Amniotic stem cell (primary cell): ENCODE measurements at places on chromosomes 7 and 10.
A peak's percentile ranks its signal among the peaks of the same experiment; 100 is the strongest.

- no peak for DNase-seq
Measured at GRCh38 chr7:24882989-24883621, 96.9 kb downstream of the OSBPL3 start.

DNA sequence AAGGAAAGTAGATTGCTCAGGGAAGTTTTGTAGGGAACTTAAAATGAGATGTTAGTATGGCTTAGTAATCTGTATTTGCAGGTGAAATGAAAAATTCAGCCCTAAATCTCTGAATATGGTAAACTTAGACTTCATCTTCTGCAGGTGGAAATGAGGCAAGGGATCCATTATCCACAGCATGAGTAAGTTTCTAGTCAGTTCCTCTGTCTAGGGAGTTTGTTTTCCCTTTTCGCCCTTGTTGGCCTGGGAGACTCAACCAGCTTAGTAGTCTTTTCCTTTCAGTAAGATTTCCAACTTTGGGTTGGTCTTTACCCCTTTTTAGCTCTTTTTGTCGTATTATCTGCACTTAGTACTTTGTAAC is 65.6 kb downstream of the ZEB1 start:
- no peak for DNase-seq

DNA sequence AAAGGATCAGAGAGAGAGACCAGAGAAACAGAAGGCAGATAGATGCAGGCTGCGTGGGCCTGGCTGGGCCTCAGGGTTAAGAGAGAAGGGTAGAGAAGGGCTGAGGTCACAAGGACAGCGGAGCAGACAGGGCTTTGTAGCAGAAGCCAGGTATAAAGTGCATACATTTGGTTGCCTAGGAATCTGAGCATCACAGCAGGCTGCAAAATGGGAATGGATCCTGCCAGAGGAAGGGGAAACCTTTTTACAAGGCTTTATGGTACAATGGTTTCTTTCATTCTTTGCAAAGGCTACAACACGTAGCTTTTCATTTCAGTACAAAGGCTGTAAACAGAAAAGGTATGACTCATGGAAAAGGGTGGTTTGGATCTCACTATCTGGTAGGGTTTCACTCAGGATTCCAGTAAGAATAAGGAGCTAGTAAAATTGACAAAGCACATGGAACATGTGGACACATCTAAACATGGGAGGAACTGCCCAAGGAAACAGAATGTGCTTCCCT is 275.1 kb downstream of the DOCK4 start:
- no peak for DNase-seq

DNA sequence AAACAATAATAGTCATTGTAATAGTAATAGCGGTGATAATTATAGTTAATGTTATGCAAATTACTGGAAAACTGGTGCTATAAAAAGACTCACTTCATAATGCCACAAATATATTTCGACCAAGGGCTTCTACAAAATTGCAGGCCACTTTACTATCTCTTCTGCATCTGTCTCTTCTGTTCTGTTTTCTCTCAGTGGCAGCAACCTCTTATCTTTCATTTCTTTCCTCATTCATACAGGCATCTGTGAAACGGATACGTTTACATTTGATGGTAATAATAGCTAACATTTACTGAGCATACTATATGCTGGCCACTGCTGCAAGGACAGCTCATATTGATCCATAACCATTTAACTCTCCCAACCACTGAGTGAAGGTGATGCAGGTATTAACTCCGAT is 537.4 kb upstream of the PFKP start:
- no peak for DNase-seq

DNA sequence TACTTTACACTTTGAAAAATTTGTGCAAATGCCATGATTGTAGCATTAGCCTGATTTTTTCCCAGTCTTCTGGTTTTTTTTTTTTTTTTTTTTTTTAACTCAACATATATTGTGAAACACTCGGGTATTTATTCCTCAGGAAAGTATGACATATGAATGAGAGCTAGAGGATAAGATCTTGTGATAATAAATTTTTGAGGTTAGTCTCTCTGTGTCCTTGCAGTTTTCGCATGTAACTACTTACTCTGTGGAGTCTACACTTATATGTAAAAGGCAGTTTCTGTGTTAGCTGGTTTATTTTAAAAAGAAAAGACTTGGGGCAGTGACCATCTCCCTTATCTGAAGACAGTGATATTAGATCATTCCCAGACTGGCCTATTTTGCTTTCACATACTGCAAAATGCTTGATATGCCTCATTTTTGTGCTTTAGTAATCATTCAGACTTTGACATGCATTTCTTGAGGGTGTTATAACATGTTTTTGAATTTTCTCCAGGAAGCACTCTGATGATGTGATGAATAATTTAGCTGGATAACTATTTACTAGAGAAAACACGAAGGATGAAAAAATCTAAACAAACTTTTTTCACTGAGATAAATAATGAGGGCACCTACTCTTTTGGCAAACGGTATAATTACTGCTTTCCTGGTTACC is 371.0 kb downstream of the NRG3 start:
- no peak for DNase-seq

GRCh38 chr7:61576-62360 is 130.6 kb upstream of the FAM20C start:
- no peak for DNase-seq

DNA sequence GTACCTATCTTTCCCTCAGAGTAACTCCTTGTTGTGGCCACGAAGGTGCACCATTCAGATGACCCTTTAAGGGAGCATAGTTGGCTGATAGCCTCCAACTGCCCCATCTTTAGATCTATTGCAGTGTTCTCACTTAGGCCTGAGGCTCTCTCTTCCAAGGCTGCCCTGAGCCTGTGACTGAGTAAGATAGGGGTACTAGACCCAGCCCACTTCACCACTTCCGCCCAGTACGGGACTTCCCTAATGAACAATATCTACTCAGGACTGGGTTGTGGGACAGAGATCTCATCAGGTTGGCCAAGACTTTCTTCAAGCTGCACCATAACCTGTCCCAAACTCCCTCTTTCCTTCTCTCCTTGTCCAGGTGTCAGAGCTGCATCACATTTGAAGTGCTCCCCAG is 5.7 kb upstream of the GNAI1 start:
- no peak for DNase-seq

DNA sequence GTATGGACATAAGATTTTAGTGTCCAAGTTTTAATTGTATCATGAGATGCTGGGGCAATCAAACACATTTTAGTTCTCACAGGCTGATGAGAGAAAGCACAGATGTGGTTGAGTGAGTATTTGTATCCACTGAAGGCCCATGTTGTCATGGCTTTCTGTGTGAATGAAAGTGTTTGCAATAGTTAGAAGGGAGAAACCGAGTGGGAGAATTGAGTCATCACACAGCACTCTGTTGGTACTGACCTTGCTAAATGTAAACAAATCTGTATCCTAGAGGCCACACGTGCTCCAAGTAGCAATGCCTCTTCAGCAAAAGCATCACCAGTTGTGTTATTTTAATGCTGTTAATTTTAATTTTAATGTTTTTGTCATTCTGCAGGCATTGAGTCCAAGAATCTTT is 121.2 kb downstream of the EMX2 start:
- no peak for DNase-seq

GRCh38 chr10:110352930-110353243 is 48.2 kb upstream of the SMNDC1 start:
- no peak for DNase-seq

DNA sequence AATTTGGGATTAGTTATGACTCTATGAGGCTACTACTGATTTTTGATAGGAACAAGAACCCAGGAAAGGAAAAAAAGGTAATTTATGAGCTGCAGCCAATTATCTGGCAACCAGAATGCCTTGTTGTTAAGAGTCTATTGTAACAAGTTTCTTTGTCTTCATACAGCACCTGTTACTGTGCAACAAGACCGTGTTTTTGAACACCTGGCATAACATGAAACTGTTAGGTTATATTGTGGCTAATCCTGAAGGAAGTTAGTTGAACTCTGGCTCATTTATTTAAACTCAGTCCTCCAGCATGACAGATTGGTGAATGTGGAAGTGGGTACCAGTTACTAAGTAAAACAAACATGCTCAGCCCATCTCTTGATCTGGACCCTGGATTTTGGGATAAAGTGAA is 33.0 kb downstream of the RALA start:
- DNase-seq, result no peak

DNA sequence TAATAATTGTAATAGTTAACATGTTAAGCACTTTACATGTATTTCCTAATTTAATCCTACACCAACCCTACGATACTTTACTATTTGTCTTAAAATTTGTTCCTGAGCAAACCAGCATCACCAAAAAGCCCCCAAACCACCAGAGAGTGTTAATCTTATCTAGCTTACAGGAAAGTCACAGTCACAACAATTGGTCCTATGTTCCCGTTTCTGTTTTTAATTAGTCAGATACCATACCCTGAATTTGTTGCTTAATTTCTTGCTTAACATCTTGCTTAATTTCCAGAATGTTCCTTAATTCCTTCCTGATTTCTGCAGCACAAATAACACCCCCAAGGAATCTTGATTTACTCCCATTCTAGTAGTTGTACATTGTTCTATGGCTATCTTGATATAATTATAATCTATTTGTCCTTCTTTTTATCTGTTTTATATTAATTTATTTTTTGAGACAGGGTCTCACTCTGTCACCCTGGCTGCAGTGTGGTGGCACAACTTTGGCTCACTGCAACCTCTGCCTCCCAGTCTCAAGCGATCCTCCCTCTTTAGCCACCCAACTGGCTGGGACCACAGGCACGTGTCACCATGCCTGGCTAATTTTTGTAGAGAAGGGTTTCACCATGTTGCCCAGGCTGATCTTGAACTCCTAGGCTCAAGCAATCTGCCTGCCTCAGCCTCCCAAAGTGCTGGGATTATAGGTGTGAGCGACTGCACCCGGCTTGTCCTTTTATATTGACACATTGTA is 6.6 kb upstream of the PDSS1 start:
- no peak for DNase-seq

GRCh38 chr7:139089118-139089517 is 20.4 kb downstream of the ZC3HAV1 start:
- DNase-seq, result no peak

DNA sequence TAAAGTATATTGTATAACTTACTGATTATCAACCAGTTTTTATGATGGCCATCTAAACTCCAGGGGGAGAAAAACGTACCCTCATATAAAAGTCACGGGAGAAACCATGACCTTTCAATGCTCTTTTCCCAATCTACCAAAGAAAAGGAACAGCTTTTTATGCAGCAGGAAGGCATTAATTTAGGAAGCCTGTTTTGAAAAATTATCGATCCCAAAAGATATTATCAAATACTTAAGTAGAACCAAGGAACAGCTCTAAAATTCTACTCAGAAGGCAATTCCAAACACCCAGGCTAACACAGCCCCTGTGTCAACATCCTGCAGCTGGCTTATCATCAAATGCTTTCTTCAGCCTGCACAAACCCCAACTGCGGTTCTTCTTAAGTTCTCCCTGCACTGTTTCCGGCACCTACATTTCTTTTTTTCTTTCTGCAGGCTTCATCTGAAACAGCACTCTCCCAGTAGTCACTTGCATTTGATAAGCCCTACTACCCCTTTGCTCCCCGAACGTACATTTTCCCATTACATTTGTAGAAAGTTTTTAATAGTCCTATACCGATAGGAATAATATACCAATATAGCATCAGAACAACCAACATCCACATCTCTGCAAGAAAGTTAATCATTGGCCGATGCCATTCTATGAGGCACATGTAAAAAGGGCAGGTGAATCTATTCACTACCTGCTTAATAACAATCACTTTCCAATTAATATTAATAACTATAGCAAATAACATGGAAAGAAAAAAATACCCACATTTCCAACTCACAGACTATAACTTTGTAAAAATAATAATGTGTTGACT is 47.9 kb downstream of the PIP4K2A start:
- DNase-seq, result no peak

GRCh38 chr10:94997741-94998174 is 59.3 kb downstream of the CYP2C9 start:
- DNase-seq, result no peak

GRCh38 chr7:3955751-3956696 is 655.0 kb downstream of the SDK1 start:
- no peak for DNase-seq

GRCh38 chr7:2779051-2779450 is 65.1 kb downstream of the GNA12 start:
- DNase-seq, result no peak

GRCh38 chr10:118767297-118768040 is 12.7 kb upstream of the CACUL1 start:
- DNase-seq, result no peak

DNA sequence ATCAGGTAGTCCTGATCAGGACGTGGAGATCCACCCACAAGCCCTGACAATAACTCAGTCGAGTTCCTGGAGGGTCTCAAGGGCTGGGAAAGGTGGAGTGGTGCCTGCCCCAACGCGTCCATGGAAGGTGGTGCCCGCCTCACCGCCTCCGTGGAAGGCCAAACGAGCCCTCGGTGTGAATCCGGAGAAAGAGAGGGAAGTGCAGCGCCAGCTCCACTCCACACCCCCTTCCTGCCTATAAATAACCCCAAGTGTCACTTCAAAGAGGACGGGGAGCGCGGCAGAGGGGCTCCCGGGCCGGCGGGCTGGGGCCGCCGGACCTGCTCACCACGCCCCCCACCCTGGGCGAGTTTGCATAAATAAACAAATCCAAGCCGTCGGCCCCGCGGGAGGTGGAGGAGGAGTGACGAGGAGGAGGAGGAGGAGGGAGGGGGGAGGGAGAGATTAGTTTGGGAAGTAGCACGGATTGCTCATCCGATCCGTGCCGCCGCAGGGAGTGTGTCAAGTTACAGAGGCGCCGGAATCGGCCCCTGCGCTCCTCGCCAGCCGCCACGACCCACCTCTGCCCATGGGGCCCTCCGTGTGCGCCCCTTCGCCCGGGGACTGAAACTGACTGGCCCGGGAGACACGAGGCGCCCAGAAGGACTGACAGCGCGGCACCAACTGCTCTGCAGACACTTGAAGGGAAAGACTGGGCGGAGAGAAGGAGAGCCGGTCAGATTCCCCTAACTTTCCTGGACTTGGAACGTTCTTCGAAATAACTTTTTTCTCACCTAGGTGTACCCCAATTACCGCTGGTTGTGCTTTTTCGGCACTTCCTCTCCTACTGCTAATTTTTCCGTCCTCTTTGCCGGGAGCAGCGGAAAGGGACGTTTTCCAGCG is at the start of gene COL13A1:
TSS of gene COL13A1 (plus strand) at position 473 of the 882 bp plus-strand sequence. CDS start 518 bp downstream, outside the sequence.
- peak; percentile 45 for DNase-seq

GRCh38 chr7:127667759-127668530 is 16.0 kb downstream of the SND1 start:
- no peak for DNase-seq

GRCh38 chr7:41027428-41028115 is 675.3 kb downstream of the INHBA start:
- DNase-seq, result peak; percentile 71

DNA sequence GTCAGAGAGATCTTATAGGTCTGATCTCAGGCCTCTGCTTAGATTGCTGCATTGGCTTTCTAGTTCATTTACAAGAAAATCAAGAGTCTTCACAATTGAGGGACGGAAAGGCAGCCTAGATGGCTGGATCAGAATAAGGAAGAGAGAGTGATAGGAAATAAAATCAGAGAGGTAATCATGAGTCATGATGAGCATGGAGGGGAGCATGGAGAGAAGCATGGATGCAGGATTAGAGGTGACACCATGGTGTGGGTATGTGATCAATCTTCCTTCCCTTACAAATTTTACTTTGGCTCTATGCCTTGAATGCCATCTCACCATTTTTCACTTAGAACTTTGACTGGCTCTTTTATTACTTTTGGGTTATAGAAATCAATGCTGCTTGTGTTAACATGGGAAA is 1.4 kb downstream of the BCCIP start:
- no peak for DNase-seq
